ENCODE measurements at places on chromosomes 3 and 15. TPM values are rescaled to one million over a fixed set of nuclear protein-coding genes. Genes with fewer than 3 reads are reported as not detected.

The AP3S2 gene
- 32.1 TPM for total RNA-seq

The SOX14 gene
- not detected for total RNA-seq

The PLIN1 gene
- 1.1 TPM for total RNA-seq

The HLTF gene
- total RNA-seq, result 20.0 TPM

The FETUB gene
- total RNA-seq, result not detected

GRCh38 chr3:190566043-190566933, 52.4 kb downstream of the IL1RAP start:
- DNase-seq, result peak; percentile 86
- H3K4me1 ChIP-seq, result peaks cover 11% of the 10 kb centered on the region
- H3K4me3 ChIP-seq, result no peak overlapping the region
- H3K27ac ChIP-seq, result peak overlapping the region; percentile 33
- no peaks in the 10 kb centered on the region for H3K36me3 ChIP-seq

DNA sequence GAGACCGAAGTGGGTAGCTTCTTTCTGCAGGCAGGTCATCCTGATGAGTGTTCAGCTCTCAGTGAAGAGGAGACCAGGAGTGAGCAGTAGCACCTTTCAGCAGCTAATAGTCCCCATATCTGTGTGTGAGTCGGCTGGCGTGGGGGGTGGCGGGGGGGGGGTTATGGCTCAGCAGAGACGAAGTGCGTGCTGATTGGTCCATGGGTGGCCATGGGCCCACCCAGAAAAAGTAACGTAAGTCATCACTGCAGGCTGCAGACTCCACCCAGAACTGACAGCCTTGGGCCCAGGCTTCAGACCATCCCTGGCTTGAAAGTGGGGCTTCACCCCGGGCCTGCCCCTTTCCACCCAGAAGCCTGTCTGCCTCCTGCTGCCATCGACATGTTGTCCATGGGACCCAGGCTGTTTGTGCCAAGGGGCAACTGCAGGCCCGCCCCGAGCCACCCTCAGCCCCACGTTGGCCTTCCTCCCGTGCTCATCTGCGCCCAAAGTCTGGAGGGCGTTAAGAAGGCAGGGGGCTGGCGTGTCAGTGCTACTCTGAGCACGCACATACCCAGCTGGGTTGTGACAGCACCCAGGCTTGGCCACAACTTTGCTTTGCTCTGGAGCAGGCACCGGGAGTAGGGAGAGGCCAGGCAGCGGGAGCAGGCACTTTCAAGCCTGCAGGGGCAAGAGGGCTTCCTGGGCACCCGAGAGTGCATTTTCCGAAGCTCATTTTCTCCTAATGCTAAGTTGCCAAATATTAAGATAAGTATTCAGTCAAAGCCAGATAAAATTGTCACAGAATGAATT, 511.7 kb upstream of the CDIN1 start:
- no peaks in the 10 kb centered on the region for H3K36me3 ChIP-seq
- H3K4me1 ChIP-seq, result no peaks in the 10 kb centered on the region
- H3K4me3 ChIP-seq, result no peak overlapping the region
- no peaks in the 10 kb centered on the region for H3K27me3 ChIP-seq

- H3K27me3 ChIP-seq, result no peaks in the 10 kb centered on the region
- H3K4me1 ChIP-seq, result no peaks in the 10 kb centered on the region
- H3K27ac ChIP-seq, result no peak overlapping the region
- no peak for DNase-seq
These were observed 18.8 kb upstream of the GASK1A start for GRCh38 chr3:42960282-42960681.

DNA sequence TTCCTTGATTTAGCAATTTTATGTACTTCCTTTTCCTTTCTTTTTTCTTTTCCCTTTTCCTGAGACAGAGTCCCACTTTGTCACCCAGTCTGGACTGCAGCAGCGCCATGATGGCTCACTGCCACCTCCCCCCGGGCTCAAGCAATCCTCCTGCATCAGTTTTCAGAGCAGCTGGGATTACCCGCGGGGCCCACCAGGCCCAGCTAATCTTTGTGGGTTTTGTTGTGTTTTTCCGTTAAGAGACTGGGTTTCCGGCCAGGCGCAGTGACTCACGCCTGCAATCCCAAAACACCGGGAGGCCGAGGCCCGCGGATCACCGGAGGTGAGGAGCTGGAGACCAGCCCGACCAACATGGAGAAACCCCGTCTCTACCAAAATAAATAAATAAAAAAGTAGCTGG, 17.7 kb downstream of the GOLGA8S start:
- DNase-seq, result no peak
- H3K4me3 ChIP-seq, result no peak overlapping the region
- H3K27ac ChIP-seq, result no peak overlapping the region
- H3K4me1 ChIP-seq, result no peaks in the 10 kb centered on the region
- H3K36me3 ChIP-seq, result no peaks in the 10 kb centered on the region

DNA sequence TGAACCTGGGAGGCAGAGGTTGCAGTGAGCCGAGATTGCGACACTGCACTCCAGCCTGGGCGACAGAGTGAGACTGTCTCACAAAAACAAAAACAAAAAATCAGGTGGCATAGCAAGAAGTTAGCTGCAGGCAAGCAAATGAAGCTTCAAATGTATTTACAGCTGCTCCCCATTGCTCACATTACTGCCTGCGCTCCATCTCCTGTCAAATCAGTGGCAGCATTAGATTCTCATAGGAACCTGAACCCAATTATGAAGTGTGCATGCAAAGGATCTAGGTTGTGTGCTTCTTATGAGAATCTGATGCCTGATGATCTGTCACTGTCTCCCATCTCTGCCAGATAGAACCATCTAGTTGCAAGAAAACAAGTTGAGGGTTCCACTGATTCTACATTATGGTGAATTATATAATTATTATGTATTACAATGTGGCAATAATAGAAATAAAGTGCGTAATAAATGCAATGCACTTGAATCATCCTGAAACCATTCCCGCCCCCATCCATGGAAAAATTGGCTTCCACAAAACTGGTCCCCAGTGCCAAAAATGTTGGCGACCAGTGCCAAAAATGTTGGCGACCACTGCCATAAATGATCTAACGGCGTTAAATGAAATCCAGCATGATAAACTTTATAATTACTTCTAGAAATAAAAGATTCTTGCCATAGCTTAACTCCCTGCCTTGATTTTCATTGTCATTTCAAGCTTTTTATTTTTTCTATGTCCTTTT, 616.7 kb upstream of the NAALADL2 start:
- no peaks in the 10 kb centered on the region for H3K27me3 ChIP-seq
- H3K27ac ChIP-seq, result no peak overlapping the region
- H3K36me3 ChIP-seq, result no peaks in the 10 kb centered on the region
- no peak for DNase-seq
- no peak overlapping the region for H3K4me3 ChIP-seq

- H3K36me3 ChIP-seq, result no peaks in the 10 kb centered on the region
- H3K27ac ChIP-seq, result no peak overlapping the region
- H3K4me3 ChIP-seq, result no peak overlapping the region
- no peaks in the 10 kb centered on the region for H3K27me3 ChIP-seq
These were observed 135.9 kb downstream of the RSL24D1 start for GRCh38 chr15:55060836-55061235.

DNA sequence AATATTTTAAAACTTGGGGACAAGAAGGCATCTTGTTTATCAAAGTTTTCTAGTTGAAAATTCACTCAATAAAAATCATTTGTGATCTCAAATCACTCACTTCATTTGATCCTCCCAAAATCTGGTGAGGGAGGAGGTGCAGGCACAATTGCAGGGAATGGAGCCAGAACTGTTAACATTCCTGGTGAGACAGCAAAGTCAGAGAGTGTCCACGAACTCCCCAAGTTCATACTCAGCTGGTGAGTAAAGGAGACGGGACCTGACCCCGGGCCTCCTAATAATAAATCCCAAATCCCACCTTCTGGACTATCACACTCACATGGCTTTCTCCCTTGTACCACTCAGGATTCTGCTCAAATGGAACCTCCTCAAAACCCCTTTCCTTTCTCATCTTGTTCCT, 252.3 kb upstream of the LRTM1 start:
- H3K36me3 ChIP-seq, result no peaks in the 10 kb centered on the region
- no peaks in the 10 kb centered on the region for H3K4me1 ChIP-seq
- H3K4me3 ChIP-seq, result no peak overlapping the region
- DNase-seq, result no peak

- no peaks in the 10 kb centered on the region for H3K27me3 ChIP-seq
- no peaks in the 10 kb centered on the region for H3K4me1 ChIP-seq
- no peak for DNase-seq
These were observed 7.3 kb downstream of the CALML4 start for GRCh38 chr15:68197661-68198437.

- no peak overlapping the region for H3K4me3 ChIP-seq
- no peak overlapping the region for H3K27ac ChIP-seq
These were observed 61.6 kb downstream of the WWTR1 start for GRCh38 chr3:149596134-149596770.

DNA sequence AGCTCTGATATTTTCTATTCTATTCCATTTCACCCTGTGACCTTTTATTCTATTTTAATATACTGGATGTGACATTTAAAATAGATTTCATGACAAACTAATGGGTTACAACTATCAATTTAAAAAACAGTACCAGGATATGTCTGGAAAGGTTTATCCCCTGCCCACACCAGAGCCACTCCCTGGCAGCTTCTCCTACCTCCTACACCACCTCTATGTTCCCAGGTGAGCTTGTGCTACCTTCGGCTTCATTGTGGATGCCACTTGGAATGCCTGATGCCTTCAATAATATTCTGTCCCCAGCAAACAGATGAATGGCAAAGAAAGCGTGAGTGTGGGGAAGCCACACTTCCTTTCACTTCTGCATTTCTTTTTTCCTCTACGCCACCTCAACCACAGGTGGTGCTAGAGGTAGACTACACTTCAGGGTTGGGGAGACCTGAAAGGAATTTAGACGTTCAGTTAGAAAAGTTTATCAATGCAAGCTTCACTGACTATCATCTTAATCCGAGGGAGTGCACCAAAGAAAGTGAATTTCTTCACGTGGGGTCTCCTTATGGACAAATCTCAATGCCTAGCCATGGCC, 213.0 kb downstream of the SSR3 start:
- DNase-seq, result no peak
- H3K27me3 ChIP-seq, result no peaks in the 10 kb centered on the region
- H3K36me3 ChIP-seq, result no peaks in the 10 kb centered on the region
- H3K4me3 ChIP-seq, result no peak overlapping the region
- H3K4me1 ChIP-seq, result no peaks in the 10 kb centered on the region
- H3K27ac ChIP-seq, result no peak overlapping the region

Measured in upper lobe of right lung (tissue), 1 donor.